ENCODE measurements at places on chromosomes 12 and 14.

DNA sequence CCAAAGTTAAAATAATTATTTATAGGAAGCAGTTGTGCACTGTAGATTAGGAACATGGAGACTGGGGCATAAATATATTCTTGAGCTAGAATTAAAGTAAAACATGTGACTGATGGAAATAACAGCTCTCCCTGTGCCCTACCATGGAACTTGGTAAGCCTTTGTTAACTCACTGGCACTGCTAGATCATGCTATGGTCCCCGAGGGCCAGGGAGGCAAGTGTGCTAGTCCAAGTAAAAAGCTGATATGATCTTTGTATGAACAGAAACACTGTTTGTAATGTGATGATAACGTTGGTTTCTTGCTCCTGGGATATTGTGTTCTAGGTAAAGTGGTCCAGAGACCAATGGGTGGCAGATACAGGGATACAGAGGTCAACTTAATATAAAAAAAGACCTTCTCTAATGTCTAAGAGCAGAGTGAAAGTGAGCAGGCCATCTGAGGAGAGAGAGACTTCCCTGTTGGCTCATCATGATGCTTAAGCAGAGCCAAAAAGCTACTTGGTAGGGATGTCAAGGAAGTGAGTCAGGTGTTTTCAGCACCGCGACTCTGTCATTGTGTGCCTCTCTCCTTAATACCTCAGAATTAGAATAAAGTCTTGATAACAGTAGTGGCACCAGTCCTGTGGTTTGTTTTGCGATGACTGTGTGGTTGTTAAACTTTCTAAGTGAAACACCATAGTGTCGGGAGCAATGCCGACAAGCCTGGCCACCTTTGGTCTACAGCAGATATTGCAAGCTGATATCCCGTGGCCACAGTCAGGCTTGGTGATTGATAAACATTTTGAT is 27.6 kb downstream of the BICD1 start:
- DNase-seq, result no peak

GRCh38 chr12:65885312-65885711 is 61.0 kb downstream of the HMGA2 start:
- DNase-seq, result no peak

- DNase-seq, result no peak
Observed at GRCh38 chr12:5567016-5567725, 135.3 kb downstream of the NTF3 start.

- no peak for DNase-seq
Observed at GRCh38 chr12:87413784-87414183, 615.4 kb downstream of the C12orf50 start.

DNA sequence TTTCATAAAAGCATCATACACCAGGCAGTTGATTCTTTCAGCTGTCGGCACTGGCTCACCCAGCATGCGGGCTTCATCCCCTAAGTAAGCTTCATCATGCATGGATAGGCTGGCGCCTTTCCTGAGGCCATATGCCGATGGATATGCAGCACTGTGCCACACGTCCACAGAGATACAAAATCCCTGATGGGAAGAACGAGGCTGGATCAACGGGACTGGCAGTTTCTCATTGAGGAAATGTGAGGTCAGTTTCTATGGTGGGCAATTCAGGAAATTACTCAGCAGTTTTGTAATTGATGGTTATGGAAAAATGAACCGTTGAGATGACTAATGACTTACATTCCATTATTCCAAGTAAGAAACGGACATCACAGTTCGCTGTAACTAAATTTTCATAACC is 453.8 kb downstream of the TMEM121 start:
- no peak for DNase-seq

GRCh38 chr14:90695997-90696660 is 120.1 kb downstream of the TTC7B start:
- no peak for DNase-seq

- DNase-seq, result no peak
Observed at GRCh38 chr12:13924286-13924685, 57.1 kb downstream of the GRIN2B start.

DNA sequence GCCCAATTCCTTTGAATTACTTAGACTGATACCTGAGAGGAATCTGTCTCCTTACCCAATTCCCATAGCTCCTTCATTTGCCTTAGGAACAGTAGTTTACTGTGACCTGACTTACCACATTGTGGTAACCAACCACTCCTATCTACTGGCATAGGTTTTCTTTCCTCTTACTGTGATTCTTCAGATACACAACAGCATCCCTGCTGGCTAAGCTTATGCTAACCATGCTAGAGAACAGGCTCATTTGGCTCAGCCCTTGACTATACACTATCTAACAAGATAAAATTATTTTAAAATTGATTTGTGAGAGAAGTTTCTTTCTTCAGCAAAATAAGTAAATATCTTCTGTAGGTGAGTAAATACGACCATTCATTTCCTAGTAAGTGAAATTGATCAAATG is 320.4 kb upstream of the DDHD1 start:
- DNase-seq, result no peak

GRCh38 chr12:79725987-79726386 is 35.2 kb upstream of the PAWR start:
- DNase-seq, result no peak

- DNase-seq, result no peak
Observed at GRCh38 chr14:97137705-97138104, 340.5 kb downstream of the VRK1 start.

DNA sequence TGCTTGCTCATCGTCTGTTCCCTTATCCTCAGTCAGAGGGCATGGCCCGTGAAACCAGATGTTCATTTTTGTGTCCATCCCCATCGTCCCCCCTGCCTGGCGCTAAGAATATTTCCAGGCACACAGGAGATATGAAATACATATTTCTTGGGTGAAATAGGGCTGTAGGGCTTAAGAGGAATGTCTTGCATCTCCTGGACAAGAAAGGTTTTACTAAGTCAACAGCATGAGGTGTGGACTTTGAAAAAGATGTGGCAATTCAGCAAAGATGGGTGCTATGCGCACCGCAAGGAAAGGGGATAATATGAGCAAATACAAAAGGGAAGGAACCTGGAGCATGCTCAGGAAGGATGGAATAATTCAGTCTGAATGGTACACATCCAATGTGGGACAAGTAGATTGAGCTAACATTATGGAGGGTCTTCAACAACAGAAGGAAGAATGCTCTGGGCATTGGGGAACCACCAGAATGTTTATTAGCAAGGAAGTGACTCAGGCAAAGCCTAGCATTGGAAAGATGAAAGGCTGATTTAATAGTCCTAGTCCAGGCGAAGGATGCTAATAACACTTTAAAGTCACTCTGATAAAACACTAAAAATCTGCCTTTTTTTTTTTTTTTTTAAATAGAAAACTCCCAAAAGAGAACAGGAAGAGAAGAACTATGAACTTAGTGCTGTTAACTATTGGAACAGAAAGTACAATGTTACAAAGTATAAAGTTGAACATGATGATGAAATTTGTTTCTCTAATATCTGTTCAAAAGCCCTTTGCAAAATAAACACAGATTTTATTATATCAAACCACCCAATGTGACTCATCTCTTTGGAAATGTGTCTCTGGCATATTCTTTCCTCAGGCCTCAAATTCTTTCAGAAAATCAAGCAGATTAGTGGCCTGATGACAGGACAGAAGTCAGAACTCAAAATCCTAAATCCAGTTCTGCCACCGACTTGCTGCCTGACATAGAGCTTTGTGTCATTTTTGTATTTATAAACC is 449.5 kb downstream of the BCAT1 start:
- no peak for DNase-seq

- no peak for DNase-seq
Observed at GRCh38 chr12:69102856-69103255, 136.5 kb upstream of the CPSF6 start.

GRCh38 chr12:67279637-67280036 is 10.5 kb downstream of the CAND1 start:
- DNase-seq, result no peak

DNA sequence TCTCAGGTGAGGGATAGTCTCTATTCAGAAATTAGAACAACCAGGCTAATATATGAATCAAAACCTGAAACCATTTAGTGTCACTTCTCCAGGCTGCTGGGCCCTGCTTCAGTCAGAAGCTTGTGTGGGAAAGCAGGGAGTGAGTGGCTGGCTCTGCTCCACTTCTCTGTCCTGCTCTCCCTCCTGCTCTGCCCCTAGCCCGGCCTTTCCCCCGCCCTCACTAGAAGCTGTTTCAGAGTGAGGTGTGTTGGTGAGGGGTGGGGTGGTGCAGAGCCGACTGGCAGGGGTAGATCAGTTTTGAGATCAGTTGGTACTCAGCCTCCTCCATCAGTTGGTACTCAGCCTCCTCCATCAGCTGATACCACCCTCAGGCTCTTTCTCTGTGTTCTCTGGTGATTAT is 7.0 kb upstream of the PPP1R1A start:
- DNase-seq, result no peak

GRCh38 chr12:93784339-93785086 is 107.3 kb downstream of the CRADD start:
- DNase-seq, result no peak

DNA sequence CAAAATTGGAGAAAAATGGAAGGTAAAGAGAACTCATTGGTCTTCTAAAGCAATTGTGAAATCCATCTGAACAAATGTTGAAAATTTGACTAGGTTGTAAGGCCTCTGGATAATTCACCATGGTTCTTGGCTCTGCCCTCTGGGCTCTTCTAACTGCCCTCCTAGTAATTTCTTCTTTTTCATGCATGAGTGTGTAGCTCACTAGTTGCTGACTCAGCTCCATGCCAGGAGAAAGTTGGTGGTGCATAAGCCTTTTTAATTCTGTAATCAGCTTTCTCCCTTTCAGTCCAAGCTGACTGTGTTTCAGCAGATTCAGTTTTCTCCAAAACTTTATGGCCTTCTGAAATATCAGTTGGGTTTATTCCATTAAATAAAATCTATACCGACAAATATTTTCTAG is 877.8 kb upstream of the ATXN7L3B start:
- no peak for DNase-seq

DNA sequence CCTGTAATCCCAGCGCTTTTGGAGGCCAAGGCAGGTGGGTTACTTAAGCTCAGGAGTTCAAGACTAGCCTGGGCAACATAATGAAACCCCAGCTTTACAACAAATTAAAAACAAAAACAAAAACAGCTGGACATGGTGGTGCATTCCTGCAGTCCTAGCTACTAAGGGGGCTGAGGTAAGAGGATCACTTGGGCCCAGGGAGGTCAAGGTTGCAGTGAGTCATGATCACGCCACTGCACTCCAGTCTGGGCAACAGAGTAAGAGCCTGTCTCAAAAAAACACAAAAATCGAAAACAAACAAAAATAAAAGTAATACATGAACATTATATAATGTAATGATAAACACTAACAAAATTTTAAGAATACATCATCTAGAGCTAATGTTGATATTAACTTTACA is 46.2 kb upstream of the GRIP1 start:
- no peak for DNase-seq

- no peak for DNase-seq
Observed at GRCh38 chr14:75457648-75458165, 29.9 kb downstream of the JDP2 start.

GRCh38 chr14:36757734-36758601 is 96.3 kb downstream of the PAX9 start:
- DNase-seq, result no peak

DNA sequence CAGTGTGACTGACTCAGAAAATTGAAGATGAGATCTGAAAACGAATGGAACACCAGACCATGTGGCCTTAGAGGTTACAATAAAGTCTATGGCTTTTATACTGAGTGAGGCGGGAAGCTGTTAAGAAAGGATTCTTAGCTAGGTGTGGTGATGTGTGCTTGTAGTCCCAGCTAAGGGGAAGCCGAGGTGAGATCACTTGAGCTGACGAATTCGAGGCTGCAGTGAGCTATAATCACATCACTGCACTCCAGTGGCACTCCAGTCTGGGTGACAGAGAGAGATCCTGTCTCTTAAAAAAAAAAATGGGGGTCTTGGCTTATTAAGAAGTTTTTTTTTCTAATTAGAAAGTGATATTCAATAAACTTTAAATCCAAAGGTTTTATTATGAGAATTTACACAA is 678.6 kb downstream of the TMTC2 start:
- DNase-seq, result no peak

- no peak for DNase-seq
Observed at GRCh38 chr14:54761835-54762234, 140.8 kb downstream of the GCH1 start.

DNA sequence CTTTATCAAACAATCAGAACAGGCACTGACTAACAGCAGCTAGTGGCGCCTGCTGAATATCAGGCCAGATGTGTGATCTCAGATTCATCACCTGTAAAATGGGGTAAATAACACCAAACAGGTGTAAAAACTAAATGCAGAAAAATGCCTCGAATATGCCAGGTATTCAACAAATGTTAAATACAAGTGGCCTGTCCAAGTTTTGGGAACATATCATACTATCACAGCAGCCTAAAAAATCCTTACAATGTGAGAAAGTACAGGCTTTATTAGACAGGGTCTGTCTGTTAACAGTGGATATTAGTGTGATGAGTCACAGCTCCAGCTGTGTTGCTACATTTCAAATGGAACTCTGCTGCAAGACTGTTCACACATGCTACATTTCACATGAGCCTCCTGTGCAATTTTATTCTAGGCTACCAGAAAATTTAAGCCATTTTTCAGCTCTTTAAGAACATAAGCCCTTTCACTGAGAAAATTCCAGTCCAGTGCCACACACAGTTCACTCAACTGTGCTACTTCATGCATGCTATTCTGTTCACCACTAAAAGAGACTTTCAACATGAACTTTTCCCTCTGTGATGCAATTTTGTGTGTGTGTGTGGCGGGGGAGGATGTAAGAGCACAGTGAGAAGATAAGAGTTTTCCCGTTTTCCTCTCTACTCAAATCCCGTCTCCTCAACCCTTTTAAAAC is 56.7 kb downstream of the MSRB3 start:
- no peak for DNase-seq

DNA sequence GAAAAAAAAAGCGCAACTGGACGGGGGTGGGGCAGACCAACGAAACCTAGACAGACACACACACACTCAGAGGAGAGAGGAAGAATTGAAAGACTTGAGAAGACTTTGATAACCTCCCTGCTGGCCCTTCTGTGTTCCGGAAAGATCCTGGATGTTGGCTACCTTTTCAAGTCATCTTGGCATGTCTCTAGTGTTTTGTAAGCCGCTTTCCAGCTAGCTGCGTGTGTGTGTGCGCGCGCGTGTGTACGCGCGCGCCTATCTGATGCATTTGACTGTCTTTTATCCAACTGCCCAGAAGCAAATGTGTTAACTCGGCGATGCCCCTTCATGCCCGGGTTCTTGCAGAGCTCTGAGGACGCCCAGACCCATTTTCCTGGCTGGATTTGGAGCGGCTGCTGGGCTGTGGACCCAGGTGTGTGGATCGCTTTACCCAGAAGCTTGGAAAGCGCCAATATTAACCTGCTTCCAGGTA is 664 bp downstream of the LRFN5 start:
- no peak for DNase-seq

DNA sequence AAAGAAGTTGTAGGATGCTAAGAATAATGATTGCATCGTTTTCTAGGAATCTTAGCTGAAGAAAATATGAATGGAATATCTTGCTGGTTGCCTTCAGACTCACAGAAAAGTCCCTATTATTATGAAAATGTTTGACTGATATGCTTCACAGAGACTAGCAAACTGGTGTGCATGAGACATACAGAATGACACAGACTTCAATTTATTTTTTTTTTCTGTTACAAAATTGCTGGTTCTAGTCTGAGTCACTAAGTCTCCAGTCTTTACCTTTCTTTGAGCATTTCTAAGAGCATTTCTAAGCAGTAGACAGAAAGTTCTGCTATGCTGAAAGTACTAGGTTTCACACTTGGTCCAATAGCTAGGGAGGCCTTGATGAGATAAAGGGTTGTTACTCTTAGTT is 377.6 kb upstream of the ATP2B1 start:
- DNase-seq, result no peak

- DNase-seq, result no peak
Observed at GRCh38 chr14:61503167-61503801, 181.9 kb downstream of the PRKCH start.

GRCh38 chr12:80195074-80195726 is 95.9 kb downstream of the OTOGL start:
- no peak for DNase-seq

Measured in stimulated activated CD4-positive, alpha-beta T cell treated with anti-CD3 and anti-CD28 coated beads, Interleukin-15, amount 100 ng/mL, for 1 hour (primary cell).